NCI-H524 (cell line): ENCODE measurements at places on chromosomes 2 and 18.

DNA sequence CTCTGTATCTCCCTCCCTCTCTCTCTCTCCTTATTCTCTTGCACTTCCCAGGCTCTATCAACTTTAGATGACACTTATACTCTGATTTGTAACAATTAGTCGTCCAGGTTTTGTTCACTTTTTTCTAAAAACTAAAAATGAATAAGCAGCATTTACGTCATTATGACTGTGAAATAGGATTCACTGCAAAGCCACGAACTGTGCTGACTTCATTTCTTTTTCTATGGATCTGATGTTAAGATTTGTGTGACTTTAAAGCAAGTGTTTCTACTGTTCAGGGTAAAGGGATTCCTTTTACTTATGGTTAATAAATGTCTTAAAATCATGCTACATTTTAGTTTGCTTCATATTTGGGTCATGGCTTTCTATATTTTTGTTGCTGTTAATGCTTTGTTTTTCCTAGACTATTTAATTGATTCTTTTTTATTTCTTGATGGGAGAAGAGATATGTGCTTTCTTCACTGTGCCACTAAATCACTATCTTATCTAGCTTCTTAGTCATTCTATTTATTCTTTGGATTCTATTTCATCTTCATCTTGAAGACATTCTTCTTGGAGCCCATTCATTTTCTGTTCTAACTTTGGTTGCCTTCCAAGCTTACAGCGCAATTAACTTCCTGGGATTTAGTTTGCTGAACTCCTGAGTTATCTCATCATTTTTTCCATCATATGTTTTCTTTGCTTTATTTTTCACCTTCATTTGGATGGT lies 480.4 kb upstream of the TRIB2 start:
- no peak for DNase-seq

DNA sequence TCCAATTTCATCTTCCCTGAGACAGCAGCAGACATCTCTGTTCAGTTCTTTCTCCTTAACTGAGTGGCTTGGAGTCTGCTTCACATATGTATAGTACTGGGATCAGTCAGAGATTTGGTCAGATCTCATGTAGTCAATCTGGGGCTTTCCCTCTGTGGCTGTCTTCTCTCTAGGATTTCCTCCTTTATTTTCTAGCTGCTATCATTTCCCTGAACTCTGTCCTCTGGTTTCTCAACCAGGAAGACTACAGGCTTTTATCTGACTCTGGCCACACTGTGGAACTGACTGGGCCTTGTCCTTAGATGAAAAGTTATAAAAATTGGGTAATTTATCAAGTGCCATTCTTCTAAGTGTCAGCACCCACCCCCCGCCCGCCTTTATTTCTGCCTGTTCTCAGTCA lies 121.0 kb downstream of the RAPGEF4 start:
- no peak for DNase-seq

DNA sequence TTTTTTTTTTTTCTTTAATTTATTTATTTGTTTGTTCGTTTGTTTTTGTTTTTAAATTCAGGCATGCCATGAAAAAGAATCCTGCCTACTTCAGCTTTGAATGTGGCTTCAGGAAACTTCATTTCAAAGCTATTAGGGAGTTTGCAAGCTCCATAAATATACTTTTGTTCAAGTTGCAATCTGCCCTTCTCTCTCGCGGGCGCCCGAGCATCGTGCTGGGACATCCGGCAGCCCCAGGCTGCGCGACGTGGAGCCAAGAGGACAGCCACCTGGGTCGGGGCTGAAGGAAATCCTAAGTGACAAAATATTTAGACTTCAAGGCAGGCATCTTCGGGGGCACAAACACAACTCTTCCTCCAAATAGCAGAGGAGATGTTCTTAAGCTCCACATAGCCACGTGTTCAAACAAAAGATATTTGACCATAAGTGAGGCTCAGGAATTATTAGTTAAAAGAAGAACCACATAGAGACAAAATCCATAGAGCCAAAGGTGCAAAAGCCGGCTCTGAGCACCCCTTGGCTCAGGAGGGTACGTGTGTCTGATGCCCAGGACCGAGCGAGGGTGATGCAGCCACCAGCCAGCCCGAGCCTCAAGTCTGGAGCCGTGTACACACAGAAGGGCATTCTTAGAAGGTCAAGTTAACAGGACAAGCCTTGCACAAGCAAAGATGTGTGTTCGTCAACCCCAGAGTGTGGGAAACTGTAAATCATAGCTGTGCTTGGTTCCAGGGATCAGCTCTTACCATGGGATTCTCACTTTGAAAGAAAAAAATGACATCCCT lies 256.5 kb upstream of the SALL3 start:
- no peak for DNase-seq

GRCh38 chr18:21303895-21304294 lies 61.9 kb downstream of the GREB1L start:
- no peak for DNase-seq

DNA sequence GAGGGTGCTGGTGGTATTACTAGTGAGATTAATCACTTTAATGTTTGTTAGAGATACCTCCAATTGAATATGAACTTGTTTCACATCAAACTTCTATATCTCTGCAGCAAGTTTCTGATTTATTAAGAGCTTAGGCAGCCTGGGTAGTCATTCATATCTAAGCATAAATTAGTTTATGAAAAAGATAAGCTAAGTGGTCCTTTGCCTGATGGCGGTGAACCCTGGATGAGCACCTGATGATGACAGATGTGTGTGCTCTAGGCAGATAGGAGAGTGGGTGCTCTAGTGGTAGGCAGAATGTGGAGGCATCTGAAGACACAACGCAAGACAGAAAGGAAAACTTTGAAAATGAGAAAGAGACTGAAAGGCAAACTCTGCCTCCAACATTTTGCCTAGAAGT lies 5.0 kb downstream of the FKBP7 start:
- no peak for DNase-seq

DNA sequence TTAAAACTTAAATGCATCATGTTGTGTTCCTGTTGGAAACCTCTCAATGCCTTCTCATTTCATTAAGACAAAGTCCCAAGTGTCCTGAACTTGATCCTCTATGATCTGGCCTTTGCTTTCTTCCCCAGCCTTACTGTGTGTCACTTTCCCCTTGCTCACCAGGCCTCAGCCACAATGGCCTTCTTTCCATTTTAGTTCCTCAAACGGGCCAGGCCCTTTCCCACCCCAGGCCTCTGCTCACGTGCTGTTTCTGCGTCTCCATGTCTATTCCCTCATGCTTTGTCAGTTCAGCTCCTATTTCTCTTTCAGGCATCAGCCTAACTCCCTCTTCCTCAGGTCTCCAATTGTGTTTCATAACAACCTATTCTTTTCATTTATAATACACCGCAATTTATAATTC lies 19.5 kb downstream of the CXCR4 start:
- no peak for DNase-seq

- no peak for DNase-seq
Measured at GRCh38 chr2:5587766-5588165, 104.4 kb upstream of the SOX11 start.

DNA sequence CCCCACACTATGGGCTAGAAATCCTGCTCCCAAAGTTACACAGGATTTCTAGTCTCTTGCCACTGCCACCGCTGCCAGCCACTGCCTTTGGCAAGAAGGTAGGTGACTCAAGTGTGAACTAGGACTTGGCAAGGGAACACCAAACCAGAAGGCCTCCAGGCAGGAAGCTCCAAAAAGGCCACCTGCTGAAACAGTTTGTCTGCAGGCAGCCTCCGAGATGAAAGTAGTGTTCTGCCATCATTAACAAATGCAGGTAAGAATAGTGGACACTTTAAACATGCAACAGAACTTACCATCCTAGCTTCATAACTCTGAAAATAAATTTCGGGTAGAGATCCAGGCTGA lies 3.9 kb downstream of the ANKRD44 start:
- DNase-seq = no peak

DNA sequence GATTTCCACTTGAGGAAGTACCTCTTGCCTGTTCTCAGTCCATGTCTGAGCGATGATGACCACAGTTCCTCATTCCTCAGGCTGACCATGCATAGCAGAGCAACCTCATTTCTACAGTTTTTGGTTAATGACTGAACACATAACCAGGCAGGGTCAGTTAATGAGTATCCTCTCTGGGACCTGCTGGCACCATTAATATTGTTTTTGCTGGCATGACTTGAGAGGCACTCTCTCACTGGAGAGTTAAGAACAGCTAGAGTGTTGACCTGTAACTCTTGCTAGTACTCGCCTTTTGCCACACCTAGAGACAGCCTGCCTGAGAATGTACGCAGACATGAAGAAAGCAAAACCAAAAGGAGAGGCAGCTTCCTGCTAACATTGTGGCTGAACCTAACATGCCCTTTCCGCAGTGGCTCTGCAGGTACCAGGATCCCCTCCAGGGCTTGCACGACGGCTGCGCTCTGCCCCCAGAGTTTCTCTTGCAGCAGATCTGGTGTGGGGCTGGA lies 23.9 kb downstream of the PECR start:
- DNase-seq = no peak

- no peak for DNase-seq
Measured at GRCh38 chr2:196291873-196292800, 120.8 kb upstream of the STK17B start.

DNA sequence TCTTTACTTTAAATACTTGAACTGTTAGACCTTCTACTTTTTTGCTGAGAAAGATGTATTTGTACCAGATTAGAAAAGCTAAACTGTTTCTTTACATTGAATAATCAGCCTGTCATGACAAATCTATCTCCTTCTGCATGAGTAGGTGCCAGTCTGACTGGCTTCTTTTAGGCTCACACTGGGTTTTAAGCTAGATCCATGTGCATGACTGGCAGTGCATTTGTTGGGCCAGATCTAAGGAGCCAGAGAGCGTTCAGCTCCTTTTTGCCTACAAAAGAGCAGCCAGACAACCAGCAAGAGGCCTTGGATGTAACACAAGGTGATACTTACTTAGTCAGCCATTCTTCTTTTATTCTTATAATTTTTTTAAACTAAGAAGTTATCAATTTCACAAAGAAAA lies 82.0 kb upstream of the OTX1 start:
- DNase-seq = no peak

DNA sequence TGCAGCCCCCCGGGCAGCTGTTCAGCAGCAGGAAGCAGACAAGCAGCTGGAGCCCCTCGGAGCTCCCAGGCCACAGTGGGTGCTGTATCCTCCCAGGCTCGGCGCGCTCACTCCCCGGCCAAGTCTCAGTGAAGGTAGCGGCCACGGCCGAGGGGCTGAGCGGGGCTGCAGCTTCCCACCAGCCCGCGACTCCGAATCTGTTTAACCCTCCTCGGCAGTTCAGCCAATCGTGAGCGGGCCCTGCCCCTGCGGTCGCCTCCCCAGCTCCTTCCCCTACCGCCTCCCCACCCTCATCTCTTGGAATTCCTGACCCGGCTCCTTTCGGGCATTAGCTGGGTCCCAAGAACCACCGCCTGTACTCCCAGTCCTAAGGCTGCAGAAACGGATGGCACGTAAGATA lies at the start of gene RESP18:
Gene RESP18, minus strand, starts transcription at position 203 of the 400 bp plus-strand sequence.
- no peak for DNase-seq

DNA sequence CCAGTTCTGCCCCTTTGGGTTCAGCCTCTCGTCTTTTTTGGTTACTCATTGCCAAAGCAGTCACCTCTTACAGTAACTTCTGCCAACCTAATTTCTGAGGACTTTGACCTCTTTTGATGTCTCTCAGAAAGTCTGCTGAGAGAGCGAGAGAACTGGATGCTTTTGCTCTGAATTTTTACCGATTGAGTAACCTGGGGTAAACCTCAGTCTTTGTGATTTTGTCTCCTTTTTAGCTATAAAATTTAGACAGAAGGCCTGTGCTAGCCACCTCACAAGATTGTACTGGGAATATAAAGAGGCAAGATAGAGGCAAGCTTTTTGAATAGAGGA lies 34.8 kb upstream of the IL1R1 start:
- DNase-seq = no peak

GRCh38 chr2:43426305-43427031 lies 169.4 kb downstream of the THADA start:
- no peak for DNase-seq

DNA sequence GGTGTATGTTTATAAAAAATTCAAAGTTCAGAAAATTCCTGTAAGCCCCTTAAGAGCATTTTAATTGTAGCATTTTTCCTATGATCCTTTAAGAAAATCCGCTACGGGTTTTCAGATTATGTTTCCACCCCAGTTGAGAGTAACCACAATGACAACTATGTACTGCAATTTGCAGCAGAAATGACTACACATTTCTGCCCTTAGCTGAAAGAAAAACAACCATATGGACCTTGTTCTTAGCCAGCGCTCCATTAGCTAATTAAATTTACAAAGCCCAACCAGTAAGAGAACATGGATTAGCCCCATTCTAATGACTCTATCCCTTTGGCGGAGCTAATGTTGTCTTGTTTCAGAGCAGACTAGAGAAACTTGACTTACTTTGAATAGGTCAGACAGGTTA lies 247.6 kb downstream of the SLC8A1 start:
- peak; percentile 37 for DNase-seq

- no peak for DNase-seq
Measured at GRCh38 chr2:78061301-78061700, 539.1 kb upstream of the LRRTM4 start.

- no peak for DNase-seq
Measured at GRCh38 chr2:200404615-200405014, 98.1 kb downstream of the SPATS2L start.

DNA sequence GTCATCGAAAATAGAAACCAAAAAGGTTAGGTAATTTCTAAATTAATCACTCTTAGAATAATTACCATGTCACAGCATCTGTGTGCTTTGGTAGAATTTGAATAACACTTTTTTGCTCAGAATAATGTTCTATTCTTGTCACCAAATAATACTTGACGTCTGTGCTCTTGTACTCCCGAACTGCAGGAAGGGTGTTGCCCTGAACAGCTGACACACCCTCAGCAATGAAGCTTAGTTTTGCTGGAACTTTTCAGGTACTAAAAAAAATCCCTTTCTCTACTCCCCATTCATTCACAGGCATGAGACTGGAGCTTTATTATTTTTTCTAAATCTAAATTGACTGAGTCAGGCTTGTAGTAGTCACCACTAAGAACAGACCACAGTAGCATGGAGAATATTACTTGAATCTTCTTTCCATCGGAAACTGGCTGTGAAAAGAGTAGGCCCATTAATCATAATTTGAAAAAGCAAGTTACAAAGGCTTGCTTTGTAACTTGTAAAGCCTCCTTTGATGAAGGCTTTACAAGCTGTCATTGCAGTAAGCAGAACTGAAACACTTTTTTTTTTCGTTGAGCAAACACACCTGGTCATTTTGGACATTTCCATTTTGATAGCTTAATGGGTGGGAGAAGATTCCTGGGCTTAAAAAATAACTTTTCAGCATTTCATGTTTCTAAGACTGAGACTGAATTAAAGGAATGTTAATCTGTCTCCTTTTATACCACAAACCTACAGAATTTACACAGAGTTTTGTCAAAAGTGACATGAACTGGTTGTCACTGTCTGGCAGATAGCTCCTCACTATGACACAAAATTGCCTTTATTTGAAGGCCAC lies 70.3 kb upstream of the PELI1 start:
- no peak for DNase-seq

DNA sequence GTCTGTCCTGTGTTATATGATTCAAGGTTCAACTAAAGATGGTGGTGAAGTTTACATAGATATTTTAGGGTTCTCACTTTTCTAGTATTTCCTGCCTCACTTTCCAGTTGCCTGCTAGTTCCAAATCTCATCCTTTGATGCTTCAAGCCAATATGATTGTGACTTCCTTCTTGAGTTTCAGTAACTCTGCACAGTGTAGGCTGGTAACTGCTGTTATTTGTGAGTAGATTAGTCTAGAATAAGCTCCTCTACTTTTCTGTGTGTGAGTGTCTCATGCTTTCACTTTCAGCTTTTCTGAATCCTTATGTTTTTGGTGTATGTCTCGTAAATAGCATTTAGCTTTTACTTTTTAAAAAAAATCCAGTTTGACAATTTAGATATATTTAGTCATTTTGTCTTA lies 42.6 kb downstream of the GALNT1 start:
- DNase-seq = no peak
